ENCODE measurements at places on chromosomes 16 and 17.

GRCh38 chr16:4245077-4245791 lies 3.4 kb upstream of the SRL start:
- DNase-seq: no peak

DNA sequence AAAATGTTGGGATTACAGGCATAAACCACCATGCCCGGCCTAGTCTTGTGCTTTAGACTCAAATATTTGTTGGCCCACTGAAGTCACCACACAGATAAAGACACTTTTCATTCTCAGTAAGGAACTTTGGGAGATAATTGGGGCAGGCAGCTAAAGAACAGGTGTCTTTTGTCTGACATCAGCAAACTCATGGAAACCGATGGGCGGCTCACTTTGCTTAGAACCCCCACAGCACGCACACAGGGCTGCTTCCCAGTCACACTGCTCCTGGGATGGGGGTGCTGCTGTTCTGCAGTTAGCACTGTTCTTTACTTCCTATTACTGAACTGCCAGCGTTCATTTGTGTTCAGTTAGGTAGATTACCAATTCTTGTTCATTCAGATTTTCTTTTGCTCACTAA lies 18.0 kb upstream of the BRCA1 start:
- no peak for DNase-seq

DNA sequence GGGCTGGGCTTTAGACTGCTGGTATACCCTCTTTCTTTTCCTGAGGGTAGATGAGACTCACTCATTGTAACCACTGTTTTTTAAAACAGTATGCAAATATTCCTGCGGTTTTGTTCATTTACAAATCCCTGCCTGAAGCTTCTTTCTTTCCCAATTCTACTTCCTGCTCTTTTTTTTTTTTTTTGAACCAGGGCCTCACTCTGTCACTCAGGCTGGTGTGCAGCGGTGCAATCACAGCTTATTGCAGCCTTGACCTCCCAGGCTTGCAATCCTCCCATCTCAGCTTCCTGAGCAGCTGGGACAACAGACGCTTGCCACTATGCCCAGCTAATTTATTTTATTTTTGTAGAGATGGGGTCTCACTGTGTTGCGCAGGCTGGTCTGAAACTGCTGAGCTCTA lies 8.0 kb upstream of the SULT1A1 start:
- no peak for DNase-seq

GRCh38 chr16:88631920-88632586 lies 6.3 kb upstream of the IL17C start:
- no peak for DNase-seq

DNA sequence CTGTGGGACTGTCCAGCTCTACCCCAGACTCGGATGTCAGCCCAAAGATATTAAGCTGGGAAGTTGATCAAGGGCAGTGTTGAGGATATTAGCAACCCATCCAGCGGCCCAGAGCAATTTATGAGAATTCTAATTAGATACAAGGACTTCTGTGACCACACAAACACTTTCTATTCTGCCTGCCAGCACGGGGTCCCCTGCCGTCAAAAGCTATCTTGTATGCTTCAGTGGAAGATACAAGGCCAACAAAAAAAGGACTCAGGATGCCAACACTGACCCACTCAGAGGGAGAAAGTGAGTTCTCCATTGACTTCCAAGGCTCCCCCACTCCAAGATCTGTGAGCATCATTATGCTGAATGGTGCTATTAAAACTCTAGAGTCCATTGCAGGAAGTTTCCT lies 390.7 kb downstream of the GRIN2A start:
- DNase-seq: no peak

All from stimulated activated CD4-positive, alpha-beta T cell treated with anti-CD3 and anti-CD28 coated beads, Interleukin-1b, Interleukin-23, amount 100 ng/mL, for 48 hours (primary cell).